Activated T-cell treated with anti-CD3 and anti-CD28 coated beads for 48 hours (primary cell): ENCODE measurements at places on chromosomes 5 and 9.

- peak; percentile 48 for DNase-seq
Measured at GRCh38 chr5:100904259-100904861, 1.3 kb upstream of the ST8SIA4 start.

GRCh38 chr5:72477176-72477575 is 30.0 kb downstream of the ZNF366 start:
- DNase-seq = no peak

- DNase-seq = no peak
Measured at GRCh38 chr5:98398465-98398864, 375.0 kb upstream of the RGMB start.

DNA sequence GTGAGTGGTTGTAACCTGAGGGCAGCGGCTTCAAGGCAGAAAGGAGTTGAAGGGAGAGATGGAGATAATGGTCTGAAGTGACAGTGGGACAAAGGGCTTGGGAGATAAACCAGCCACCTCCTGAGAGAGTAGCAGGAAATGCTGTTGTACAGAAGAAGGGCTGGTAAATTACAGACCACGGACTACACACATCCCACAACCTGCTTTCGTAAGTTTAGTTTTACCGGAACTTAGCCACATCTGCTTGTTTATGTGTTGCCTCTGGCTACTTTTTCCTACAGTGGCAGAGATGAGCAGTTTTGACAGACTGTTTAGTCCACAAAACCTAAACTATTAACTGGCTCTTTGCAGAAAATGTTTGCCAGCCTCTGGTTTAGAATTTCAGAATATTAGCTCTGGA is 269.5 kb downstream of the ARHGEF28 start:
- DNase-seq = no peak

DNA sequence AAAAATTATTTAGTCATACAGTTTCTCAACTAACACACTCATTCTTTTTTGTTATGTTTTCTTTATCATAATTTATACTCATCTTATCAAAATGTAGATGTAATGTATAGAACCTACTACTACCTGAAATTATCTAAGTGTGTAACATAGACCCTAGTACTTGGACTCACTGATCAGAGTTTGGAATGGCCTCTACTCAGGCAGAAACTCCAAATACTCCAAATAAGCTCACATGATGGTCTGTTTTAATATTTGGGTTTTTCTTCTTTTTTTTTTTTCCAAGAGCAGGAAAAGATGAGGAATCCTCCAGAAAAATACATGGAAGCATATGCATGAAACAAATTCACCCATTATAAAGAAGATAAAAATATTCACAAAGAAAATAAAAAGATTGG is 126.3 kb downstream of the PDE4D start:
- DNase-seq = no peak

DNA sequence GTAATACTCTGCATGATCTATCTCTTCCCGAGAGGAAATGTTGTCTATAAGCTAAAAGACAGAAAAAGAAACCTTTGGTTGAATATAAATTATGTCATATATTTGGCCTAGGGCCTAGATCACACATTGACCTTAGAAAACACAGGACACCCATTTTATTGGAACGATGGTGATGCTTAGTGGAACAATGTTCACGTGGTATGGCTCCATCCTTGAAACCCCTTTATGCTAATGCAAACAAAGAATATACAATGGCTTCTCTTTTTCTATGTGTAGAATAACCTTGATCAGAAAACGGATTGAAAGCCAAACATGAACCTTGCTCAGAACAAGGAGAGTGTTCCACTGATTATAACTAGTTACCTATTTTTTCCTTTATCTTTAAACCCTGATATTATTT is 24.5 kb downstream of the MRPS27 start:
- DNase-seq = no peak
